ENCODE measurements at places on chromosomes 7 and 10.

DNA sequence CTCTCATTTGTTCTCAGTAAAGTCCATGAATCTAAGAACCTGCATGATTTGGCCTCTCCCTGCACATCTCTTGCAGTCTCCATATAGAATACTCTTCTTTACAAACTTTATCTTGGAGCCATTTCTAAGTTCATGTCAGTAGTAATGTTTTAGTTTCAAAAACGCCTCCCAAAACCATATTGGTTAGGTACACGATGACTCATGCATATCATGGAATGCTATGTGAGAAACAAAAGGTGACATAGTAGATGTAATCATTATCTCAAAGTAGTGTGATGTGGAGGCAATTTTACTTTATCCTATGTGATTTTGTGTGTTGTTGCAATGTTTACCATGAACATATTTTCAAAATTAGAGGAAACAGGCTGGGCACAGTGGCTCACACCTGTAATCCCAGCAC, 520.7 kb downstream of the KCNMA1 start:
- no peak for DNase-seq

DNA sequence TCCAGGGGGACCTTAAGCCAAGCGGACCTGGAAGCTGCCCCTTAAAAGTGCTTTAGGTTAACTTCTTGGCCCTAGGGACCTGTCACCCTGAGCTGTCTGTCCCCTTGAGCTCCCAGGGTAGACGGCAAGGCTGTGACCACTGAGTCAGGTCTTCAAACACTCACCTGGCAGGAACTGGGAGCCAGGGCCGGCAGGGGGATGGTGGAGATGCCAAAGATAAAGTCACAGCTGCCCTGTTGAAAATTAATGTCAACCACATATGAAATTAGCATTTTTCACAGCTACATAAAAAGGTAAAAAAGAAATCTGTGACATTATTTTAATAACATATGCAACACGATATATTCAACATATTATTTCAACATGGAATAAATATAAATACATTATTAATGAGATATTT, 271.0 kb downstream of the GFRA1 start:
- no peak for DNase-seq

- DNase-seq, result no peak
Measured at GRCh38 chr10:129622736-129623135, 155.7 kb downstream of the MGMT start.

GRCh38 chr10:51716981-51717380, 17.6 kb upstream of the CSTF2T start:
- DNase-seq, result no peak

DNA sequence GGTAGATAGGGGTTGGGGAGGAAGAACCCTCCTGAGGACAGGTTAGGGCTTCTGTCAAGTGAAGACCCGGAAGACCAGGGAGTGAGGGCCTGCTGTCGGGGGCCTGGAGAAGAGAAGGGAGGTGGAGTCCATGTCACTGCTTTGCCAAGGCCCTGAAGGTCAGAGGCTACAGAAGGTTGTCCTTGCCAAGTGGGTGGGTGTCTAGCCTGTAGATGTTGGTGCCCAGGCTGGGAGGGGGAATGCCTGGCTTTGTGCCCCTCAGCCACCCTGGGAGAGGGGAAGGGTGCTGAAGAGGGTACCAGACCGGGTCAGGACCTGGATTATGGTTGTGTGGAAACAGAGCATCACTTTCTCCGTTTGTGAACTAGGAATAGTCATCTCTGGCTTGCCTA, 67.2 kb upstream of the AQP1 start:
- no peak for DNase-seq

DNA sequence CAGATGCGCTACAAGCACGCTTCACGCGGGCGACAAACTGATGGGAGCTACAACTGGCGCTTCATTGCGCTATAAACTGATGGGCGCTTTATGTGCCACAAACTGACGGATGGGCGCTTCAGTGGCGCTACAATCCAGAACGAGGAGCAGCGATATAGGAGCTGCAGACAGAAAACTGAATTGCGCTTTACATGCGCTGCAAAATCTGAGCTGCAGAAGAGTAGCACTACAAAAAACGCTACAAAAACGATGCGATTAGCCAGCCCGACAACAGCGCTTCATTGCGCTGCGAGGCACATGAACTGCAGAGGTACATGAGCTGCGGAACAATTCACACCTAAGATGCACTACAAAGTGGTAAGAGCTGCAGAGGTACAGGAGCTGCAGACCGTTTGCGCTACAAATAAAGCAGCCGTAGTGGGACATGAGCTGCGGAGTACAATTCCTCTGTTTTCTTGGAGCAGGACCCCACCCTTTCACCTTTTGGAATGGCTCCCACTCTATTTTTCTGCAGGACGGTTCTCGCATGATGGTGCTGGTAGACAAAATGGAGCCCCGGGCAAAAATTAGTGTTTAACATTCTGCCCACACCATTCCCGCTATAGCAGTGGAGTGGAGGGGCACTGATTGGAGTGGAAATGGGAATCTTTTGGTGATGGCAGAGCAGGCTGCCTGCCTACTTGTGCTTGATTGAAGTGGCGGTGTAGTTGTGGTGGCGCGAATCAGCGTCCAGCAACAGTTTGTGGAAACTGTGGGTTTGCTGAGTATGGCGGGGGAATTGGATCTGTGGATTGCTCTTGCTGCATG, 1.2 kb upstream of the SGCE start:
- DNase-seq, result peak; percentile 32

DNA sequence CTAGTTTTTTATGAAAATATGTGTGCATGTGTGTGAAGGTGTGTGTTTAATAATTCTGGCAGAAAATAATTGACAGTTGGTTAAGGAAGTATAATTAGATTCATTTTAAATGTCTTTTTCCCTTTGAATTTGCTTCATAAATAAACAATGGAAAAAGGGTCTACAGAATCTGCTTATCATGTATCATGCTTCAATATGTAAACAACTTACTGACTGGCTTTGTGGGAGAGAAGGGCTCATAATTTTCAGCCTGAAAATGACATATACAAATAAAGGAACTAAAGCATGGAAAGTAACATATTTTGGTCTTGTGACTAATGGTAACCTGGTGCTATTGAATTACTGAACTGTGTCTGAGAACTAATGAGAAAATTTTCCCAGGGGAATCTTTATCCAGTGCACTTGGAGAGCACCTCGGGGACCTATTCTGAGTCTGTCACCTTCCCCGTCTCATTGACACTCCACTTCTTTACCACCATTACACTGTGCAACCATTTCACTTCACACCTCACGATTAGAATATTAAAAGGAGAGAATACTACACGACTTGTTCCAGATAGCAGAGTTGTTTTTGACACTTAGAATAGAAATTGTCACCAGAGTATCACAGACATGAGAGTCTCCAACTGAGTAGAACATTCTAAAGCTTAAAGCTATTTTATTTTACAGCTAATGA, 298.6 kb downstream of the TFEC start:
- no peak for DNase-seq

DNA sequence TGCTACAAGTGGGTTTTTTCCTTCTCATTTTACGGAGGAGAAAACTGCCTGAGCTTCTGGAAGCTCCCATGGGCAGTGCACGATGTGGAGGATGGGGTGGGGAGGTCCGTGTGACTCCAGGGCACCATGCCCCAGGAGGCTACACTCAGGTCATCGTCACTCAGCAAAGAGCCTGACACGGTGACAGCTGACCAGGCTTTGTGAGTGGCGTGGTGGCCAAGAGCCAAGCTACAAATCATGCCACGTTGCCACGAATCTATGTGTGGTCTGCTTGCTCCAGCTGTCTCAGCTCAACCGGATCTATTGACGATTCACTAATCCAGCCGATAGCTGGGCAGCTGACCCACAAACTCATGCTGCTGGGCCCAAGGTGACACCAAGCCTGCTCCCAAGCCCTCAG, 27.6 kb upstream of the C10orf71 start:
- no peak for DNase-seq

DNA sequence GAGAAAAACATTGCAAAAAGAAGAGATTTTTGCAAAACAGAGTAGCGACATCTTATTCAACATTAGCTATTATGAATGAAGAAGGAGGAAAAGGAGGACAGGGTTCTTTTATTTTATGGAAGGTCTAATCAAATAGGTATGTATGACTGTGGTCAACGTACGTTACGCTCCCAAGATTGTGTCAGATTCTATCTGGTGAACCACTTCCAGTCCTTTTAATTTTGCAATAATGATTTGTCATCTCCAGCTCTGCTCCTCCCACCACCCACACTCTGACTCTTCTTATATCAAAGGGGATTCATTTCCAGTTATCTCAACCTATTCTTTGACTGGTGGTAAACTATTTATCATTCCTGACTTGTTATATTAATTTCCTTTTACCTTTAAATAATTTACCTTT, 259.9 kb downstream of the CACNA2D1 start:
- DNase-seq, result no peak

- no peak for DNase-seq
Measured at GRCh38 chr7:74496272-74496671, 42.6 kb downstream of the GTF2IRD1 start.

DNA sequence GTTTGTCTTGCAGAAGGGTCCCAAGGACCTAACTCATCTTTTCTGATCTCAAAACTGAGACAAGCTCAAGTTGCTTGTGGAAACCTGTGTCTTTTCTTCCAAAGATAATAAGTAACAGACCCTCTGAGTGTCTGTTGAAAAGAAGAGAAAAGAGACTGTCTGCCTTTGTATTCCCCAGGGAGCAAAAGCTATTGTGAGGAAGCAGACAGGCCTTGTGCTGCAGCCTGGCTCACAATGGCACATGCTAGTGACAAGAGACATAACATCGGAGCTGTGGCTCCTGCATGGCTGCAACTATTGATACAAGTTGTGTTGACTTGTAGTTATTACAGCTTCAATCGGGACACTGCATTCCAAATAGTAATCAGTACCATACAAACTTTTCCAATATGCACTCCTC, 202.9 kb downstream of the DKK1 start:
- no peak for DNase-seq

DNA sequence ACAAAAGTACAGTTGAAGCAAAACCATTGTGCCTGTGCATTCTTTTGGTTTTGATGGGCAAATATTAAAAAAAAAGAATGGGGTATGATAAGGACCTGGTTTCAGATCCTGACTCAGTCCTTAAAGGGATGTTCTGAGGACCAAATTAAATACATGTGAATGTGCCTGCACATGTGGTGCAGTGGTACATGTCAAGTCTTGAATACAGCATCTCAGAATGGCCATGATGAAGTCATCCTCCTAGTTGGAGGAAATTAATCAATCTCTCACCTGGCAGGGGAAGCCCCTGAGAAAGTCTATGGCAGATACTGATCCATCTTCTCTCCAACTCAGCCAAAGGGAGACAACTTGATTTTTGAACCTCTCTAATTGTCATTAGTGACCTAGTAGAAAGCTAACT, 207.0 kb downstream of the SUGCT start:
- no peak for DNase-seq

- DNase-seq, result no peak
Measured at GRCh38 chr10:79130255-79130654, 61.5 kb downstream of the ZMIZ1 start.

DNA sequence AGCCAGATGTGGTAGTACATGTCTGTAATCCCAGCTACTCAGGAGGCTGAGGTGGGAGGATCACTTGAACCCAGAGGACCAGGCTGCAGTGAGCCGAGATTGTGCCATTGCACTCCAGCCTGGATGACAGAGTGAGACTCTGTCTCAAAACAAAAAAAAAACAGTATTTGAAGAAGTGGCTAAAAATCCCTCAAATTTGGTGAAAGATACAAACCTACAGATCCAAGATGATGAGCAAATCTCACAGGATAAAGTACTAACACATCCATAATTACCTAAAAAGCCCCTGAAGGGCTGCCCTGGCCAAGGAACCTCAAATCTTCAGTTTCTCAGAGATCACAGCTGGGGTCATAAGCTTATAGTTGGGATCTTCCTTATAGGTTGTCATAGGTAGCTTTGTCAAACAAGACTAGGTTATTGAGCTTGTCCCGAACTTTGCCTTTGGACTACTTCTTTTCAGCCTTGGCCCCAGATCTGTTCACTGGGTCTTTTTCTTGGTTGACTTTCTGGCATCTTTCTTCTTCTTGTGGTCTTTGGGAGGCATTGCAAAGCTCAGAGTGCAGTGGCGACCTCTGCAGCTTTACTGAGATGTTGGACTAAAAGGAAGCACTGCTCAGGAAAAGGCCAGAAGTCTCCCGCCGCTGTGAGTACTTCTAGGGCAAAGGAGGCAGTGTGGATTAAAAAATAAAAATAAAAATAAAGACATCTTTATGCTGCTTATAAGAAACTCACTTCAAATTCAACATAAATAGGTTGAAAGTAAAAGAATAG, 28.6 kb upstream of the SAR1A start:
- DNase-seq, result no peak

DNA sequence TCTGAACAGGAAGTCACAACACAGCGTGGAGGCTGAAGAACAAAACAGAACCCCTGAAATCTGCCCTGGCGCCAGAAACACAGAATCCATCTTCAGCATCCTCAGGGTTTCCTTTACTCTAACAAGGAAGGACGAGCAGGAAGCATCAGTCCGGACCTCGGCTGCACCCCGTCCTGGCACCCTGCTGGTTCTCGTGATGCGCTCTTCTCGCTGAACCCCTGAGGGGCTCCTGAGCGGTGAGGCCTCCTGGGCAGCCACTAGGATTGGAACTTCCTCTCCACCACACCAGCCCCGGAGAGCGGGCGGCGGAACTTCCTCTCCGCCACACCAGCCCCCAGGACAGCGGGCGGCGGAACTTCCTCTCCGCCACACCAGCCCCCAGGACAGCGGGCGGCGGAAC, 461.9 kb downstream of the PTPRN2 start:
- no peak for DNase-seq
